ENCODE measurements at places on chromosomes 7 and 10. TPM values are rescaled to one million over a fixed set of nuclear protein-coding genes. Genes with fewer than 3 reads are reported as not detected.

Gene SEC31B
- 6.3 TPM for total RNA-seq

Gene MORN4
- 2.3 TPM for total RNA-seq

Gene TMEM225B
- 0.74 TPM for total RNA-seq

Gene PLAU
- 4.0 TPM for total RNA-seq

Gene FOXI2
- total RNA-seq = 0.08 TPM

DNA sequence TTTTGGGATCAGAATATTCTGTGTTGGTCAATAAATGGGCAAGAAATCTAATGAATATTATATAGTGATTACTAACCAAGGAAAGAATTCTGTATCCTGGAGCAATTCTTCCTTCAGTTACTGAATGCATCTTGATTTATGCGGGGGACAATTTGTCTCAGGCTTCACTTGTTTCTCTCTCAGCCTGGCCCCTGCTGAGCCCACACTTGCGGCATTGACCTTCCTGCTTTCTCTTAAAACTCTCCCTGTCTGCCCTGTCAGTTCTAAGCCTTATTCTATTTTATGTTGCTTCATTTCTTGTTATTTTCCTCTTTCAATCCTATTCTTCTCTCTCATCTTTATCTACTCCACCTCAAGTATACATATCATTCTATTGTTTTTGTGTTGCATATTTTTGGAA, 122.1 kb upstream of the TPK1 start:
- H3K27me3 ChIP-seq = no peaks in the 10 kb centered on the region
- no peaks in the 10 kb centered on the region for H3K36me3 ChIP-seq
- H3K4me3 ChIP-seq = no peak overlapping the region
- no peaks in the 10 kb centered on the region for H3K4me1 ChIP-seq

- no peaks in the 10 kb centered on the region for H3K36me3 ChIP-seq
- peaks cover 10% of the 10 kb centered on the region for H3K4me1 ChIP-seq
- no peak for DNase-seq
- H3K27ac ChIP-seq = no peak within 1 kb of the TSS
These were observed at the start of gene DPYSL4 for GRCh38 chr10:132186488-132187429. TSS of gene DPYSL4 (plus strand) at chr10:132186948. CDS start at chr10:132187064, 116 bp downstream.

- no peak for DNase-seq
- no peaks in the 10 kb centered on the region for H3K36me3 ChIP-seq
- H3K4me1 ChIP-seq = peaks cover 19% of the 10 kb centered on the region
- peak overlapping the region; percentile 44 for H3K4me3 ChIP-seq
- H3K27me3 ChIP-seq = peaks cover 39% of the 10 kb centered on the region
These were observed 171.2 kb upstream of the TNRC18 start for GRCh38 chr7:5594616-5595544.

DNA sequence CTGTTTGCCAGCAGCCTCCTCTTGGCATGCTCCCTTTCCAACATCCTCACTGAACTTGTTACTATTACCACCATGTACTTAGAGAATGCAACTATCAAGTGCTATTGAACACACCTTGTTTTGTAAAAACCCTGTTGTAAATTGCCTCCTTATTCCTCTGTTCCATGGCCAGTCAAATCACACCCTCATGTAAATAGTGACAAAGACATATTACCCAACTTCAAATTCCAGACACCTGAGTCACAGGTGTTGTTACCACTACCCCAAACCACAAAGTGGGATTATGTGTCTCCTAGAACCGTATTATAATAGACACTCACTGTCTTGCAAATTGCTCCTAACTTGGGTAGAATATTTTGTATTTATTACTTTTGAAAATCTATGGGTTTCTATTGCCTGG, 263.2 kb upstream of the C7orf33 start:
- no peaks in the 10 kb centered on the region for H3K36me3 ChIP-seq
- DNase-seq = no peak
- H3K4me1 ChIP-seq = no peaks in the 10 kb centered on the region

GRCh38 chr7:47887016-47887640, 61.1 kb downstream of the PKD1L1 start:
- H3K4me3 ChIP-seq = no peak overlapping the region
- H3K27ac ChIP-seq = no peak overlapping the region
- no peak for DNase-seq
- no peaks in the 10 kb centered on the region for H3K27me3 ChIP-seq
- no peaks in the 10 kb centered on the region for H3K36me3 ChIP-seq

DNA sequence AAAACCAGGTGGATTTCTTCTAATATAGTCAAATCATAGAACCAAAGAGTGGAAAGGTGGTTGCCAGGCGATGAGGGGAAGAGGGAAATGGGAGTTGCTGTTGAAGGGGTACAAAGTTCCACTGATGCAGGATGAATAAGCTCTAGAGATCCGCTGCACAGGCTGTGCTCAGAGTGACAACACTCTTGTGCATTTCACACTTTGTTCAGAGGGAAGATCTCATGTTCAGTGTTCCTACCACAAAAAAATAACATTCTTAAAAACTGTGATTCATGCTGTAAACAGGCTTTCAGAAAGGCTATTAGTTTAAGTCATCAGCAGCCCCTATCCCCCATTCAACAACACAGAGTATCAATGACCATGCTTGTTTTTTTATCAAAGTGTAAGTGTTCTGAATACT, 213.8 kb downstream of the COBL start:
- no peaks in the 10 kb centered on the region for H3K36me3 ChIP-seq
- no peaks in the 10 kb centered on the region for H3K4me1 ChIP-seq
- H3K27ac ChIP-seq = no peak overlapping the region
- no peak overlapping the region for H3K4me3 ChIP-seq

DNA sequence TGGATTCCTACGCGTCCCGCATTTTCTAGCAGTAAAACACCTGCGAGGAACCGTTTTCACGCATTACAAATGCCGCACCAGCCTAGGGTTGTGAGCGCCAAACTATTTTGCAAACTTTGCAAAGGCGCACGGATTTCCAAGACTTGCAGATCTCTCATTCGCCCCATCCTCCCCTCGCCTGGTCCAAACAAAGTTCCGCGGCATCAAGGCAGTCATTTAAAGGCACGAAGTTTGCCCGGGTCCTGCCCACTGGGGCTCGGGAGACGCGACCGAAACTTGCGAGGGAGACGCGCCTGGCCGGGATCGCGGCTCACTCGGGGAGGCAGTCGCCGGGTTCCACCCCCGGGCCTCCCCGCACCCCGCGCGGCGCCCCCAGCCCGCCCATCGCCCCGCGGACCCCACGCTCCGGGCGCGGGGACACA, 613 bp downstream of the USP6NL start:
- H3K36me3 ChIP-seq = no peaks in the 10 kb centered on the region
- DNase-seq = peak; percentile 50
- H3K4me1 ChIP-seq = no peaks in the 10 kb centered on the region
- peak overlapping the region; percentile 74 for H3K4me3 ChIP-seq
- H3K27me3 ChIP-seq = no peaks in the 10 kb centered on the region
- H3K27ac ChIP-seq = peak overlapping the region; percentile 86

- H3K36me3 ChIP-seq = no peaks in the 10 kb centered on the region
- no peak overlapping the region for H3K4me3 ChIP-seq
- H3K27ac ChIP-seq = no peak overlapping the region
- H3K4me1 ChIP-seq = no peaks in the 10 kb centered on the region
These were observed 26.5 kb upstream of the RBM20 start for GRCh38 chr10:110617425-110618229.

DNA sequence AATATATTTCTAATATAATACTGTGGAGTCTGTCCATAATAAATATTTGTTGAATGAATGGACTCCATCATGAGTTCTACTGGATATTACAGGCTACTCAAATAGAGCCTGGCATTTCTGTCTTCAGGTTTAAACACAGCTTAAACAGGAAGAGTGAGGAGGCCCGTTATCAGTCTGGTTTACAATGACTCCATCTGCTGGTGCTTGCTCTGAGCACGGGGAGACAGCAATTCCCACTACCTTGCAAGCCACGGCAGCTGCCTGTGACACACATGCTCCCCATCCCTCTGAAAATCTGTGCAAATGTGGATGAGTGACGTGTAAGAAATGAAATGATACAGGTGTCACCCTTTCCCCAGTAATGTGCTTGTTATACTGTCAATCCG, 293.5 kb upstream of the IMMP2L start:
- peaks cover 7% of the 10 kb centered on the region for H3K4me1 ChIP-seq
- no peaks in the 10 kb centered on the region for H3K36me3 ChIP-seq
- H3K4me3 ChIP-seq = no peak overlapping the region
- no peak for DNase-seq
- no peaks in the 10 kb centered on the region for H3K27me3 ChIP-seq

DNA sequence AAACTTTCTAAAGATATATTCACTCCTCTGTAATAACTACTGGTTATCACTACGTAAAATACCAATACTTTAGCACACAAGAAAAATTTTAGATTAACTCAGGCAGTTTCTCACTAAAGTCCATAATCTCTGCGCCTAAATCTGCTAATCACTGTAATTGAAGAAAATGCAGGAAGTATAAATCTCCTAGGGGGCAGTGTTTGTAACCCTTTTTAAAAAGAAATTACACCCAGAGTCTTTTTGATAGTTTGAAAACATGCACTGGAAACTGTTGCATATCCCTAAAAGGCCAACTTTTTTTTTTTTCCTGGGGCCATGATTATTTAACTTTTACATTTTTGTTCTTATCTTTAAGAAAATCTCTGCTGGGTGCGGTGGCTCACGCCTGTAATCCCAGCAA, 209.6 kb downstream of the KIAA1217 start:
- no peak overlapping the region for H3K27ac ChIP-seq
- peaks cover 7% of the 10 kb centered on the region for H3K4me1 ChIP-seq
- DNase-seq = no peak
- no peaks in the 10 kb centered on the region for H3K36me3 ChIP-seq
- no peak overlapping the region for H3K4me3 ChIP-seq
